ENCODE measurements at places on chromosomes 13 and 19.

DNA sequence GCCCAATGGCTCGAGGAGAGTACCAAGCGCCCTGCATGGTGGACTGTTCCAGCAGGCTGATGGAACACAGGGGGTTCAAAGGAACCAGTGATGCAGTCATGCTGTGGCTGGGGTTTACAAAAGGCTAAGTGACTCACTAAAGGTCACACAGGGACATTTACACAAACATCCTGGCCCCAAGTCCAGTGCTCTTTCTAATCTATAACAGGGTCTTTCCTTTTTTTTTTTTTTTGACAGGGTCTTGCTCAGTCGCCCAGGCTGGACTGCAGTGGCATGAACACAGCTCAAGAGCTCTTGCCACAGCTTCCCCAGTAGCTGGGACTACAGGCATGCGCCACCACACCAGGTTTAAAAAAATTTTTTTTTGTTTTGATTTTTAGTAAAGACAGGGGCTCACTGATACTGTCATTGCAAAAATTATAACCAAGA, 2.8 kb upstream of the SLC25A15 start:
- no peak for DNase-seq

DNA sequence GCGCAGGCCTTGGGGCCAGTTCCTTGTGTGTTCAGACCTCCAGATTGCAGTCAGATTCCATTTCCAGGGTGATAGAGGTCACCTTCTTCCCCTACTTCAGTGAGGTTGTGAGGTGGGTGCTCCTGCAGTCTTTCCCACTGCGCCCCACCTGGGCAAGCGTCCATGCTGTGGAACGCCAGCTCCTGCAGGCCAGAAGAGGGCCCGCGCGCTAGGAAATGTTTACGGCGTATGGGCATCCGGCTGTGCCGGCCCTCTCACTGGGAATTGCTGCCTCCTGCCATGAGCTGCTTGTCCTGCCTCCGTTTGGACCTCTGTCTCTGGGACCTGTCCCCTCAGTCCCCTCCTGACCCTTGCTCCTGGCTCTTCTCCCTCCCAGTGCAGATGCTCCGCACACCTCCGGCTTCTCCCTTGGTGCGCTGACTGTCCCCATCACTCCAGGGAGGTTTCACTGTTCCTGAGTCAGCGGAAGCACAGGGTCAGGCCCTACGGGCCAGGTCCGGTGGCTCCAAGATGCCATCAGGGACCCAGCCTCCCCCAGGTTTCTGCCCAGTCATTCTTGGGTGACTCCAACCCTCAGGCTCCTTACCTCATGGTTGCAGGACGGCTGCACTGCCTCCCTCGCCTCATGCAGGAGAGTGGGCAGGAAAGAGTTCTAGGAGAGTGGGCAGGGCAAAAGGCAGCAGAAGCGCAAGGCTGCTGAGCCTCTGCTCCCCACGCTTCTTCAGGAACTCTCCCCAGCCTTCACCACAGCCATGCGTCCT, 56.6 kb downstream of the SMARCA4 start:
- DNase-seq, result no peak

DNA sequence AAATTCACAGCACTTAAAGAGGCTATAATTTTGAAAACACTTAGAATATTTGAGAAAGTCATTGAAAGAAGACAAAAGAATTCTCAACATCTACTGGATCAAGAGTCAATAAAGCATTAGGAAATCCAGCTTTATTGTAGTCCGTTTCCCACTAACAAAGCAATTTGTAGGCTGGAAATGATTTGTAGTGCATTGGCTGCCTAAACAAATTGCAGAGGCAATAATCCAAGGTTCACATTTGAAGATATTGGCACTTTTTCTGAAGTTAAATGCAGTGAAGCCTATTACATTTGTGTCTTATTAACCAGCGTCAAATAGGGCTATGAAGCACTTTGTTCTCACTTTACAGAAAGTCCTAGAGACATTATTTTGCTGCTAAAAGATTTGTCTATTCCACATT, 848.1 kb upstream of the SLITRK1 start:
- DNase-seq, result no peak

- DNase-seq, result no peak
Measured at GRCh38 chr19:56622374-56622773, 20.6 kb upstream of the SMIM17 start.

DNA sequence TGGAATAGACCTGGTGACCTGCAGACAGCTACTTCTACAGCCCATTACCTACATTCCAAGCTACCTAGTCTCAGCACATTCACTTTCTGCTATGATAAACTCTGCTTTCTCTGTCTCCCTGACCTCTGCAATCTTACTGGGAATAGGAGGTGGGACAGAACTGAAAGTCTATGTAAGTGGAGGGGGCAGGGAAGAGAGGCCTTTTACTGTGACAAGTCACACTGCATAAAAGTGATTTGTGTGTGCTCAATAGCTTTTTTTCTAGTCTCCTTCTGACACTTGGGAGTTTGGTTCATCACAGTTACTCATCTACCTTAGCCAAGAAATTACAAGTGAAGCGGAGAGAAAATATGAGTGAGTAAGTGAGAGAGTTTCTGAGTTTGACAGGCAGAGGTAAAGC, 322.4 kb downstream of the OLFM4 start:
- no peak for DNase-seq

Measured in NCI-H748 treated with DMSO at 0.1 percent for 48 hours (cell line).